ENCODE measurements at places on chromosomes 4 and X.

DNA sequence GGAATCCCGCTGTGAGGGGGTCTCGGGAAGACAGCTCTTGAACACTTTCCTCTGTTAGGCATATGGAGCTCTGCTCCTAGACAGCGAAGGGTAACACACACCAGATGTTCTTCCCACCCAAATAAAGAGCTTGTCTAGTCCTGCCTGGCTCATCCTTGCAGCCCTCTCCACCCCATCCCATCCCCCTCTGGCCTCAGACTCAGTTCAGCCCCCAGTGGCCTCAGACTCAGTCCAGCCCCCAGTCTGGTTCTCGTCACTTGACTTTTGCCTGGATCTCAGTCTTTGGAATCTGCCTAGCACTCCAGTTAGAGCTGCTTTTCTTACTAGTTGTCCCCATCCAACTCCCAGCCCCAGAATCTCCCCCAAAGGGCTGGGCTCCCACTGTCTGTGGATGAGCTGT lies 14.9 kb downstream of the RAB33A start:
- no peak for DNase-seq

DNA sequence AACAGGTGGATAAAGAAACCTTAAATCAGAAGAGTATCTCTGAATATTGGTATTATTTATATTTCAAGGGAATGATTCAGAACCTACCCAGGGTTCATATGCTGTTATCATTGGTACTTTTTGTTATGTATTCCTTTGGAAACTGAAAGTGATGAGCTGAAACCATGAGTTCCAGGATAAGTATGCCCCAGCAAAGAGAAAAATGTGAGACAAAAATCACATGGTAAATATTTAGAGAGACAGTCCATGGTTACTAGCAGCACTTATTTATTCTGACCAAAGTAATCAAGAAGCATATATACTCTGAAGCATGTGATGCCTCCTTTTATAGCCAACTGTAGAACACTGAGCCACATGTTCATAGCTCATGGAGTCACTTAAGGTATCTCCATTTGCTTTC lies 277.7 kb downstream of the ARAP2 start:
- no peak for DNase-seq

- DNase-seq, result no peak
Measured at GRCh38 chrX:101682723-101683122, 23.1 kb upstream of the ARMCX2 start.

- DNase-seq, result no peak
Measured at GRCh38 chr4:3010998-3011397, 47.6 kb downstream of the GRK4 start.

DNA sequence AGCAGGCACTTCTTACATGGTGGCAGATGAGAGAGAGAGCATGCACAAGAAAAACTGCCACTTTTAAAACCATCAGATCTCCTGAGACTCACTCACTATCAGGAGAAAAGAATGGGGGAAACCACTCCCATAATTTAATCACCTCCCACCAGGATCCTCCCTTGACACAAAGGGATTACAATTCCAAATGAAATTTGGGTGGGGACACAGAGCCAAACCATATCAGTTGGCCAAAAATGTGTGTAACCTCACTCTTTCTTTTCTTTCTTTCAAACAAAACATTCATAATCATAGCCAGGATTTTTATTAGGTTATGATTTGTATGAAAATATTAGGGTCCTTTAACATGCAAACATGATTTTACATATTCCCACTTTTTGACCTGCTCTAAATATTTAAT lies 222.1 kb downstream of the PCDH18 start:
- DNase-seq, result no peak

- no peak for DNase-seq
Measured at GRCh38 chr4:62822306-62822705, 1586.9 kb downstream of the TECRL start.

- no peak for DNase-seq
Measured at GRCh38 chr4:19987746-19988145, 264.0 kb upstream of the SLIT2 start.

- DNase-seq, result no peak
Measured at GRCh38 chrX:3271834-3272186, 74.6 kb downstream of the MXRA5 start.

DNA sequence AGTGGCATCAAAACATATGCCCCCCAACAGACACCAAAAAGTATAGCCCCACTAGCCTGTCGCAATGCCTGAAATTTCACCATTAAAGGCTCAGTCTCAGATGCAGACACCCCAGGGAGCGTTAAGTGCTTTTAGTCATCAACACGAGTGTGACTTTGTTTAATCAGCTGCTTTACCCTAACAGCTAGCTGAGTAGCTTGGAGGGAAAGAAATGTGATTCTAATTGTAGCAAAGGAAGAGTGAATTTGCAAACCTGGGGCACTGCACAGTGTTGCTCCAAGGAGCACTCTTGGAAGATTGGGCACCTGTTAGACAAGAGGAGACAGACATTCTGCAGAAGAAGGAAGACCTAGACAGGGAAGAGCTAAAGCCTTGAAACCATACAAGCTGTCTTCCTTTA lies 145.1 kb downstream of the BEND2 start:
- no peak for DNase-seq

DNA sequence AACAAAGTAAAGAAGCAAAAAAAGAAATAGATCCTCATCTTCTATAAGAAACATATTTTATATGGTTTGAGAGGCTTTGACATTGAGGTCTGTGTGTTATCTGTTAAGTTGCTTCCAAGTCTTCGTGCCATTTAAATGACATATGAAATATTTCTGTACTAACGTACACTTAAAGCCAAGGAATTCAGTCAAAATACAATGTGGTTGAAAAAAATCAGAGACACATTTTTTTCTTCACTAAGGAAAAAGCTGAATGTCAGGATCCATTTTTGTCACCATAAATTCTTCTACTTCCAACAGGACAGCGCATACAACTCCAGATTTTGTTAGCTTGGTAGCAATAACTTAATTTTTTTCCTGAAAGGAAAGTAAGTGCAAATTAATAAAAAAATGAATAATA lies 168.5 kb downstream of the FAT4 start:
- no peak for DNase-seq

DNA sequence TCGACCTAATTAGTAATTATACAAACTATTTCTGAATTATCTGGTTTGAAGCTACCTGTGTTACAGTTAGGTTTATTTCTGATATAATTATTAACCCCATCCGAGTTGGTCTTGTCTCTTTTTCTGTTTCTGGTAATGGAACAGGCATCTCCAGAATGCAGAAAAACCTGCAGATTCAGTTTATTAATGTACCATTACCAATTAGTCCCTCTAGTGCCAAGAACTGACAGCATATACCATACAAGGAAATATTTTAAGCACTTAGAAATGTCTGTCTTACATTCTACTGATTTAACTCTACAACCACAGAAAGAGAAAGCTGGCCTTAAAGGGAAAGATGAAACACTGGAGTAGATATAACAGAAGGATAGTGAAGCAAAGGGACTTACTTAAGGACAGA lies 570.6 kb downstream of the CENPC start:
- DNase-seq, result no peak

GRCh38 chr4:89400287-89401035 lies 92.9 kb upstream of the GPRIN3 start:
- no peak for DNase-seq

DNA sequence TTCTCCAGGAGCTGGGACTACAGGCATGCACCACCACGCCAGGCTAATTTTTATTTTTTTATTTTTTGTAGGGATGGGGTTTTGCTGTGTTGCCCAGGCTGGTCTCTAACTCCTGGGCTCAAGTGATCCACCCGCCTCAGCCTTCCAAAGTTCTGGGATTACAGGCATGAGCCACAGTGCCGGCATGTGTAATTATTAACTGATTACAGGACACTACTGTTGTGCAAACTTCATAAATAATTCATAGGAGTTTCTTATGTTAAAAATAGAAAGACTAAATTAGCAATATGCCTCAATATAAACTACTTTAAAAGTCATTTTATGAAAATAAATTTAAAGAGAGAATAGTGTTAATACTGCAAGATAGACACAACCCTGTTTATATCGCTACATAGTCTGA lies 221.9 kb downstream of the SNCA start:
- no peak for DNase-seq

- DNase-seq, result no peak
Measured at GRCh38 chr4:184444215-184444952, 30.0 kb downstream of the IRF2 start.

DNA sequence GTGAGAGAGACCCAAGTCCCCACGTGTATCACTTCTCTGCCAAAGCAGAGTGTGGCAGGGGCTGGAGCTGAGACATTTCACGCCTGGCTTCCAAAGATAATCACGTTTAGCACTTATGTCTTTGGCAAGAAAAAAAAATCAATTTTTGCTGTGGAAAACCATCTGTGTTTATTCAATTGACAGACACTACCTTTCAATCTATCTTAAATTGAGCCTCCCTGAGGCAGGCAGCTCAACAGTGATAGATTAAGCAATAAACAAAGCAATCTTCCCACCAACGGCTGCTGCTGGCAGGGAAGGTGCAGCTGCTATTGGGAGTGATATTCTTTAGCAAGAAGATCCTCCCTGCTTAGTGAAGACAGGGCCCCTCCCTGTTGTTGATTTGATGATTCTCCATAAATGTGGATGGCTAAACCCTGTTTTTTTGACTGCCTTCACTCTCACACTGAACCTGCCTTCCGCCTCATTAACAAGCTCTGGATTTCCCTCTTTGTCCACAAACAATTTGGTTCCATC lies 11.6 kb upstream of the MAGEB17 start:
- DNase-seq, result no peak

GRCh38 chr4:150379454-150379853 lies 202.5 kb upstream of the MAB21L2 start:
- no peak for DNase-seq

DNA sequence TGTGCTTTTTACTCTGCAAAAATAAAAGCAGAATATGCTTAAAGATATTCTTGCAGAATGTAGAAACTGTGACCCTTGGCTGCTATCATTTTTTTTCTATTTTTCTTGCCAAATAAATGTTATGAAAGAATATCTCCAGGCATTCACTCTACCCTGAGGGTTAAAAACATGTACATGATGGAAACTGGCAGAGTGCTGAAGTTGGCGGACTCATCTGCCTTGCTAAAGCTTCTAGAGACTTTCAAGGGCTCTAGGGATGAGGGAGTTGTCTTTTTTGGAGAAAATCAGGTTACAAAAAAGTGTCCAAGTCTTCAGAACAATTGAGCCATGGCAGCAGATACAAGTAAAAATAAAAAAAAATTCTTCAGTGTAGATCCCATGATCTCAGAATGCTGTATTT lies 40.5 kb upstream of the NRK start:
- no peak for DNase-seq

- no peak for DNase-seq
Measured at GRCh38 chr4:140115140-140115539, 38.8 kb downstream of the MAML3 start.

DNA sequence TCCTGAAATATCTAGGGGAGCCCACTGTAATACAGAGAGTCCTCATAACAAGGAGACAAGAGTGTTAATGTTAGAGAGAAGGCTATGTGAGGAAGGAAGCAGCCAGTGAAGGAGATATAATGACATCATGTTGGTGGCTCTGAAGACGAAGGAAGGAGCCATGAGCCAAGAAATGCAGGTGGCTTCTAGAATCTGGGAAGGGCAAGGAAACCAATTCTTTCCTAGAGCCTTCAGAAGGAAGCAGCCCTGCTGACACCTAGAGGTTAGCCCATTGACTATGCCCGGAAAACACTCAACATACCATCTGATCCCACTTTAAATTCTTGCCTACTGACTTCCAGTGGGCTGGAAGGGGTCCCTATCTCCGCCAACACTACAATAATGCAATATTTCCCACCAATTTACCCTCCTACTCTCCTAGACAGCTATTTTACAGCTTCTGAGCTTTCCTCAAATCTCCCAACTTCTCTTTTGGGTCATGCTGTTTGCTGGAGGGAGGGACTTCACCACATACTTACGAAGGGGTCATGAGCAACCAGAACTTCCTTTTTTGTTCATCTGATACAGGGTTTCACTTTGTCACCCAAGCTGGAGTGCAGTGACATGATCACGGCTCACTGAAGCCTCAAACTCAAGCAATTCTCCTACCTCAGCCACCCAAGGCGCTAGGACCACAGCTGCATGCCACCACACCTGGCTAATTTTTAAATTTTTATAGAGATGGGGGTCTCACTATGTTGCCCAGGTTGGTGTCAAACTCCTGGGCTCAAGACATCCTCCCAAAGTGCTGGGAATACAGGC lies 25.2 kb upstream of the G3BP2 start:
- no peak for DNase-seq

DNA sequence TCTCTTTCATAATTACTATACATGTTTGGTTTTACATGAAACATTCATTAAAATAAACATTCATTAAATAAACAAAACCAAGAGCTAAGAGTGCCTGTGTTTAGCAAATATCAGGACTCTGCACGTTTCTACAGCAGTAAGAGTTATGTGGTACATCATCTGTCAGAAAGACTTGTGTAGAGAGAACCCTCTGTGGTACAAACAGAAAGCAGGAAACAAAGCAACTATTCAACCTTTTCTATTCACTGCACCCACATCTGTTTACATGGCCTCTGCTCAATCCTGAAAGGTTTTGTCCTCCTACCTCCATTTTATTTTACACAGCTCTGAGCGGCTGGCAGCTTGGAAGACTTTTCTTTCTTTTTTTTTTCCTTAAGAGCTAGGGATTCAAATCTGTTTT lies 90.7 kb upstream of the PCDH18 start:
- no peak for DNase-seq

DNA sequence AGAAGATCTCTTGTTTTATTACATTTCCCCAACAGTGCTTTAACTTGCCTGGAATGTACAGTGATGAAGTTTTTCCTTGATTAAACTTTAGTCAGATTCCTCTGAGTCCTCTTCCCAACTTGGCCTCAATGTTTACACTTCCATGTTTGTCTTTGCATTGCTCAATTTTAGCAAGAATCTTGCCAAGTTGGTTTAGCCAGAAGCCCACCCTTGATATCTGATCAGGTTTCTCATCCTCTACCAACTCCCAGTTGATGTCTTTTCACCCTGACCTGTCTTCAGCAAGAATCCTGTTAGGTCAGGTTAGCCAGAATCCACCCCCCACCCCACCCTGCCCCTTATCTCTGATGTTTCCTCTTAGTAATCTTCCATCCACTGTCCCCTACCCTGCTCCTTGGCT lies 120.9 kb downstream of the MBNL3 start:
- no peak for DNase-seq

GRCh38 chr4:142817442-142817841 lies 28.7 kb downstream of the INPP4B start:
- no peak for DNase-seq

GRCh38 chr4:115873048-115873447 lies 759.6 kb upstream of the NDST4 start:
- no peak for DNase-seq

GRCh38 chrX:75625232-75625631 lies 102.4 kb upstream of the ZDHHC15 start:
- DNase-seq, result no peak

- no peak for DNase-seq
Measured at GRCh38 chr4:6318206-6318605, 48.6 kb downstream of the WFS1 start.

DNA sequence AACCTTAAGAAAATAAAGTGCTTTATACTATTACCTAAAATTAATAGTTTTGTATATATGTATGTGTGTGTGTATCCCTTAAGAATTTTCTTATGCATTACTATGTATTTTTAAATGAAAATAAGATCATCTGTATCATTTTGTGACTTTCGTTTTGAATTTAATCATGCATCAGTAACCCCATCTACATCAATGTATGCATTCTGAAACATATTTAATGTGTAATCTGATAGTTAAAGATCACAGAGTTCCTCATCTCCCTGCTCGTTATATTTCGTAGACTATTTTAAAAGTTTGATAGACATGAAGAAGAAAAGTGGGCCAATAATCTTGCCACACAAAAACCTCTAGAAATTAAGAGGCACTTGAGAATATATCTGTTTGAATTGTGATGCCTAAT lies 7.4 kb downstream of the BMPR1B start:
- DNase-seq, result no peak

- no peak for DNase-seq
Measured at GRCh38 chrX:148049441-148049840, 68.3 kb downstream of the FMR1NB start.

Data from sciatic nerve (tissue), 2 donors.